H1 (cell line): ENCODE measurements at places on chromosomes 5 and 9. TPM values are rescaled to one million over a fixed set of nuclear protein-coding genes. Genes with fewer than 3 reads are reported as not detected.

- H3K27ac ChIP-seq = no peak overlapping the region
- H3K27me3 ChIP-seq = no peaks in the 10 kb centered on the region
- H3K4me1 ChIP-seq = no peaks in the 10 kb centered on the region
- H3K36me3 ChIP-seq = no peaks in the 10 kb centered on the region
- DNase-seq = peak; percentile 63
These were observed 4.6 kb upstream of the FEM1C start for GRCh38 chr5:115549154-115549553.

DNA sequence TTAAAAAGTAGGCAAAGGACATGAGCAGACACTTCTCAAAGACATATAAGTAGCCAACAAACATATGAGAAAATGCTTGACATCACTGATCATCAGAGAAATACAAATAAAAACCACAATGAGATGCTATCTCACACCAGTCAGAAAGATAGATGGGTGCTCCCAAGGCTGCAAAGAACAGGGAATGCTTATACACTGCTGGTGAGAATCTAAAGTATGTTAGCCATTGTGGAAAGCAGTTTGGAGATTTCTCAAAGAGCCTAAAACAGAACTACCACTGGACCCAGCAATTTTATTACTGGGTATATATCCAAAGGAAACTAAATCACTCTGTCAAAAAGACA lies 154.2 kb downstream of the NDUFS4 start:
- H3K27me3 ChIP-seq = no peaks in the 10 kb centered on the region
- H3K36me3 ChIP-seq = no peaks in the 10 kb centered on the region
- no peak overlapping the region for H3K4me3 ChIP-seq
- H3K4me1 ChIP-seq = no peaks in the 10 kb centered on the region
- H3K27ac ChIP-seq = no peak overlapping the region

The CDX1 gene
- not detected in 2 replicates for total RNA-seq

The DDX4 gene
- total RNA-seq = 0.15 TPM in 1 of 2 replicates, not detected in the other

- no peak overlapping the region for H3K27ac ChIP-seq
- no peak overlapping the region for H3K4me3 ChIP-seq
- peaks cover 6% of the 10 kb centered on the region; the same call in 1 of the 2 replicates for H3K27me3 ChIP-seq
- no peaks in the 10 kb centered on the region for H3K36me3 ChIP-seq
These were observed 105.0 kb downstream of the FGF18 start for GRCh38 chr5:171524466-171524865.

DNA sequence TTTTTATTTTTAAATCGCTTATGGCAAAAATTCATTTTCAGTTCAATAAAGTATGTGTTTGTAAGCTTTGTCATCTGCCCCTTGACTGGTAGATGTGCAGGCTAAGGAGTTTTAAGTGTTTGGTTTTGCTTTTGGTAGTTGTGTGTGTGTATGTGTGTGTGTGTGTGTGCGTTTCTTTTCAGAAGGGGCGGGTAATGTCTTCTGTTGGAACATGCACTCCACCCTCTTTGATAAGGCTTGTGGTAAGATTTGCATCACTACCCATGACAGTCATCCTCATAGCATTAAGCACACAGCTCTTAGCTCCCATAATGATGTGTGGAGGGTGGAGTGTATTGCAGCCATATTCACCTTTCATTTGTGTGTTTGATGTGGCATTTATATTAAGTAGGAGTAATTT lies 92.1 kb upstream of the FSD1L start:
- no peaks in the 10 kb centered on the region for H3K27me3 ChIP-seq
- no peaks in the 10 kb centered on the region for H3K36me3 ChIP-seq
- no peak for DNase-seq
- H3K4me1 ChIP-seq = no peaks in the 10 kb centered on the region

DNA sequence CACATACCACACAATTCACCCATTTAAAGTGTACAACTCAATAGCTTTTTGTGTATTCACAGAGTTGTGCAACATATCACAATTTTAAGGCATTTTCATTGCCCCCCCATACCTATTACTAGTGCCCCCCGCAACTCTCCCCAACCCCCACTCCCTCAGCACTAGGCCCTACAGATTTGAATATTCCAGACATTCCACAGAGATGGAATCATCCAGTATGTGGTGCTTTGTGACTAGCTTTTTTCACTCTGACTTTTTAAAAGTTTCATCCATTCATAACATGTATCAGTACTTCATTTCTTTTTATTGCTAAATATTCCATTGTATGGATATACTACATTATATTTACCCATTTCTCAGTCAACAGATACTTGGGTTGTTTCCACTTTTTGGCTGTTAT lies 102.9 kb upstream of the LRRTM2 start:
- H3K27me3 ChIP-seq = no peaks in the 10 kb centered on the region
- H3K27ac ChIP-seq = no peak overlapping the region
- H3K4me1 ChIP-seq = no peaks in the 10 kb centered on the region
- no peak for DNase-seq

The ENHO gene
- total RNA-seq = 12.2 and 14.1 TPM in 2 replicates

- H3K4me3 ChIP-seq = no peak overlapping the region
- H3K27me3 ChIP-seq = no peaks in the 10 kb centered on the region; the same call in 1 of the 2 replicates
- peaks cover 1% of the 10 kb centered on the region; the same call in 1 of the 2 replicates for H3K4me1 ChIP-seq
These were observed 6.1 kb downstream of the NPR2 start for GRCh38 chr9:35797311-35798109.

- DNase-seq = no peak
- no peak overlapping the region for H3K4me3 ChIP-seq
- H3K27me3 ChIP-seq = no peaks in the 10 kb centered on the region
- H3K4me1 ChIP-seq = no peaks in the 10 kb centered on the region; the same call in 1 of the 2 replicates
- H3K36me3 ChIP-seq = no peaks in the 10 kb centered on the region
These were observed 1.2 kb downstream of the EFCAB9 start for GRCh38 chr5:172194985-172195774.

DNA sequence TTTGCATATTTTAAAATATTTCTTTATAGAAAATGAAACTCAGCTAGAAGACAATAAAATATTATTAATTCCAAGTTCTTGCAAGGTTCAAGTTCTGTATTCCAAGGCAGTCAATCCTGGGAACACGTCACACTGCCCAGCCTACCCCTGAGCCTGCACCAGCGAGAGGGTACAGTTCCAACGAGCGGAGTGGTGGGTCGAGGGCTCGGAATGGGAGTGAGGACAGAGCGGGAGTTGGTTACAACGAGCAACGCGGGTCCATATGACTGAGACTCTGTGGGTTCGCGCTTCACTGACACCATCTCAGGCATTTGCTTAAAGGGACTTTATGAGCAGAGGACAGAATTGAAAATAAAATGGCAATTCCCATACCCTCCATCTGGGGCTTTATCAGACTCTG lies 40.0 kb upstream of the SPTLC1 start:
- no peak overlapping the region for H3K4me3 ChIP-seq
- no peaks in the 10 kb centered on the region for H3K4me1 ChIP-seq
- no peak for DNase-seq
- no peaks in the 10 kb centered on the region for H3K27me3 ChIP-seq

The SLC31A2 gene
- total RNA-seq = 1.5 and 2.0 TPM in 2 replicates

GRCh38 chr5:172775326-172776234 lies 4.6 kb upstream of the DUSP1 start:
- no peak overlapping the region for H3K27ac ChIP-seq
- H3K27me3 ChIP-seq = peaks cover 15% of the 10 kb centered on the region
- no peak overlapping the region for H3K4me3 ChIP-seq
- DNase-seq = no peak

DNA sequence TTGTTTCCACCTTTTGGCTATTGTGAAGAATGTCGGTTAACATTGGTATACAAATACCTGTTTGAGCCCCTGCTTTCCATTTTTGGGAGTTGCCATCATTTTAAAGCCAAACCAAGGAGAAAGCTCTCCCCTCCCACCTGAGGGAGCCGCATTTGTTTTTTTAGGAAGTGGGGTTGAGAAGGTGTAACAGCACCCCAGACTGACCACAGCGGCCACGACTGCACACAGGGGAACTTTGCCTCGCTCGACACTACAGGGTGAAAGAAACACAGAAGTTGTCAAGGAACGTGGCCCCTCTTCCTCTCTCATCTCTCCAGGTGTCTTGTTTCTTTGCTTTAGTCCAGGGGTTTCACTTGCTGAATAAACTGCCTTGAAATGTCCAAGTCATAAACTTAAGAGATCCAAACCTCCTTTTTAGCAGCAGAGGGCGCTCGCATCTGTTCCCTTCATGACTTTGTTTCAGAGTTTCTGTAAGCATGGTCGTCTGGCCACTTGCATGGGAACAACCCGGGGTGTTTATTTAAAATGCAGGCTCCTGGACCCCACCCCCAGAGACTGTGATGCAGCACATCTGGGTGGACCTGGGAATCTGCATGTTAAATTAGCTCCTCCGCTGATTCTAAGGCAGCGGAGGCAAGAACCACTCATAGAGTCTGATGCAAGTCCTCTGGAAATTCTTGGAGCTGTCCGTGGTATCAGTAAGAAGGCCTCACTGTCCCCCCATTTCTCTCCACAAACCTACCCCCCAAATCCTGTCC lies 2.1 kb upstream of the TTLL11 start:
- H3K36me3 ChIP-seq = no peaks in the 10 kb centered on the region
- peaks cover 9% of the 10 kb centered on the region; the same call in 1 of the 2 replicates for H3K27me3 ChIP-seq
- H3K4me3 ChIP-seq = no peak overlapping the region
- no peak overlapping the region for H3K27ac ChIP-seq
- peak; percentile 74 for DNase-seq

DNA sequence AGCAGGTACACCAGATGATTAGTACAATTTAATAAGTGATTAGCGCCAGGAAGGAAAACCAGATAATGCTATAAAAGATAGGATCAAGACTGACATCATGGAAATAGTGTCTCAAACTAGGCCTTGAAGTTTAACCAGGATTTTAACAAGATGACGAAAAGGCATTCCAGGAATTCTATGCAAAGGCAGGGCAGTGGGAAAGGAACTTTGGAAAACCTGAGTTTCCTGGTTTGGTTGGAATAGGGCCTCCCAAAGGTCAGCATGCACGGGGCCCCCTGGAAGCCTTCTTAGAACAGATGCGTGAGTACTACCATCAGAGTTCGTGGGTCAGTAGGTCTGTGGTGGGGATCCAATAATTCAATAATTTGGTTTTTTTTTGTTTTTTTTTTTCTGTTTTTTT lies 935.2 kb upstream of the DMAC1 start:
- H3K36me3 ChIP-seq = no peaks in the 10 kb centered on the region
- no peaks in the 10 kb centered on the region for H3K27me3 ChIP-seq
- H3K27ac ChIP-seq = no peak overlapping the region
- DNase-seq = no peak
- H3K4me3 ChIP-seq = no peak overlapping the region

The PRUNE2 gene
- total RNA-seq = 13.2 and 13.3 TPM in 2 replicates

The PCDHB16 gene
- 5.2 and 5.9 TPM in 2 replicates for total RNA-seq

DNA sequence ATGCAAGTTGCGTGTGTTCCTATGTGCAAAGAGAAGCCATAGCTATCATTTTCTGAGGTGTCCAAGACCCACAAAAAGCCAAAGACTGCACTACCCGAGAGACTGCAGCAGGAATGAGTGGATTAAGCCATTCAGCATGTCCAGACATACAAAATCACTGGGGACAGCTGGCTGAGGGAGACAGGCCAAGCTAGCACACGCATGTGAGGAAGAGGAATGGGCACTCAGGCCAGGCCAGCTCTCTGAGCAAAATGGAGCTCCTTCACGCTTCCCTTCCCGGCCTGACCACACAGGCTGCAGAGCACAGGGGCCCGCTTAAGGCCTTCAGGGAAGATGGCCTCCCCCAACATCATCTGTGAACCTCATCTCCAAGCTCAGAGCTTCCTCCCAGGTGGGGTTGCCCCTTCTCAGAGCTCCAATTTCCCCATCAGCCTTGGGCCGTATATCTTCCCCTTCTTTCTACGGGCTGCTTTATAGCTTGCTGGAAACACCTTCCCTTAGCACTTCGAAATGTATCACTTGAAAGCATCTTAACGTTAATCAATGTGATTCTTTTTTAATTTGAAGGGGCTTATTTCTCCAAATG lies 8.4 kb downstream of the DCANP1 start:
- peak; percentile 35 for DNase-seq
- H3K27ac ChIP-seq = no peak overlapping the region
- no peaks in the 10 kb centered on the region for H3K4me1 ChIP-seq
- no peaks in the 10 kb centered on the region for H3K27me3 ChIP-seq
- H3K36me3 ChIP-seq = no peaks in the 10 kb centered on the region
- H3K4me3 ChIP-seq = no peak overlapping the region

The FOXD4L3 gene
- 0.15 TPM in 1 of 2 replicates, not detected in the other for total RNA-seq

DNA sequence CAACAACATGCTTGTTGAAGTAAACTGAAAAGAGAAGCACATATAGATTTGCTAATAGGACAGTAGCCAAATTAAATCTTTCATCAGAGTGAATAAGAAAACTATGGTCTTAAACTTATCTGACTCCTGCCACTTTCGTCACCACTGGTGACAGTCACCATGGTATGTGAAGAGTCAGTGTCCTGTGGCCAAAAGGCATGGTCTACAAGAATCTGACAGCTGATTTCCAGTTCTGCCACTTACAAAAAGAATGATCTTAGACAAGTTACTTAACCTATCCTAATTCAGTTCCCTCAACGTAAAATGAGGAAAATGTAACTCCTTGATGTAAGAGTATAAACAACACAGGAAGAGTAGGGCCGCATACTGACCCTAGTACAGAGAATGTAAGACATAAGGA lies 102.0 kb downstream of the LPAR1 start:
- H3K4me1 ChIP-seq = no peaks in the 10 kb centered on the region
- no peak for DNase-seq
- no peak overlapping the region for H3K27ac ChIP-seq
- H3K4me3 ChIP-seq = no peak overlapping the region
- H3K36me3 ChIP-seq = no peaks in the 10 kb centered on the region

DNA sequence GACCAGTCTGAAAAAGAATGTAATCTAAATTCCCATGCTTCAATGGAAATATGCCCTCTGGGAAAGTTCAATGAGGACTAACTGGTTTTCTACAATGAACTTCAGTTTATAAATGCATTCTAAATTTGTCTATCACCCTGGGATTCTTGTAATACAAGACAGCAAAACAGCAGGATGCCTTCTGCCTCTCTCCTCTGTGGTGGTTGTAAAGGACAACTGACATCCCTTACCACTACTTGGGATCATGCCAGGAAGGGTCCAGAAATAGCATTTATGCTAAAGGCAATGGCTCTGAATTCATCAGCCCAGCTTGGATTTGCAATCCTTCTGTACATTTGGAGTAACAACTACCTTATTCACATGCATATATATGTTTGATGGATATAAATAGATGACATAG lies 97.3 kb upstream of the ADAMTS16 start:
- H3K4me1 ChIP-seq = no peaks in the 10 kb centered on the region
- H3K4me3 ChIP-seq = no peak overlapping the region
- DNase-seq = no peak
- no peaks in the 10 kb centered on the region for H3K27me3 ChIP-seq
- no peak overlapping the region for H3K27ac ChIP-seq

- no peak overlapping the region for H3K27ac ChIP-seq
- DNase-seq = no peak
- H3K4me3 ChIP-seq = no peak overlapping the region
- H3K36me3 ChIP-seq = no peaks in the 10 kb centered on the region
These were observed 45.1 kb upstream of the ROR2 start for GRCh38 chr9:91995000-91995655.

- H3K27me3 ChIP-seq = no peaks in the 10 kb centered on the region
- no peaks in the 10 kb centered on the region for H3K4me1 ChIP-seq
- DNase-seq = no peak
- no peak overlapping the region for H3K27ac ChIP-seq
- no peaks in the 10 kb centered on the region for H3K36me3 ChIP-seq
These were observed 103.2 kb downstream of the MSX2 start for GRCh38 chr5:174827558-174827957.

The BTF3 gene
- 754 and 760 TPM in 2 replicates for total RNA-seq
